ENCODE measurements at places on chromosomes 13 and 19.

DNA sequence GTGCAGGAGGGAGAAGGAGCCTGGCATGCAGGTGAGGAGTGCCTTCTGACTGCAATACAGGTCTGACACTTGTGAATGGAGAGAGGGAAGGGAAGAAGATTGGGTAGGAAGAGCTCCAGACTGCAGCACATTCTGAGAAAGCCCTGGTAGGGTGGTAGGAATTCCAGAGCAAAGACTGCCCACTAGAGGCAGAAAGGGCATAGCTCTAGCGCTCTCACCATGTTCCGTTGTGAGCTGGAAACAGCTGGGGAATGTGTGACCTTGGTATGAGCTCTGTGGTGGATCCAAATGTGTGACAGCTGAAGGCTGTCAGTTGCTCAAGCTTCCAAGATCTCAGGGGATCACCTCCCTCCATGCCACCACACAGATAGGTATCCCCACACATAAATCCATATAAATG lies 2.9 kb upstream of the MTUS2 start:
- no peak for DNase-seq

DNA sequence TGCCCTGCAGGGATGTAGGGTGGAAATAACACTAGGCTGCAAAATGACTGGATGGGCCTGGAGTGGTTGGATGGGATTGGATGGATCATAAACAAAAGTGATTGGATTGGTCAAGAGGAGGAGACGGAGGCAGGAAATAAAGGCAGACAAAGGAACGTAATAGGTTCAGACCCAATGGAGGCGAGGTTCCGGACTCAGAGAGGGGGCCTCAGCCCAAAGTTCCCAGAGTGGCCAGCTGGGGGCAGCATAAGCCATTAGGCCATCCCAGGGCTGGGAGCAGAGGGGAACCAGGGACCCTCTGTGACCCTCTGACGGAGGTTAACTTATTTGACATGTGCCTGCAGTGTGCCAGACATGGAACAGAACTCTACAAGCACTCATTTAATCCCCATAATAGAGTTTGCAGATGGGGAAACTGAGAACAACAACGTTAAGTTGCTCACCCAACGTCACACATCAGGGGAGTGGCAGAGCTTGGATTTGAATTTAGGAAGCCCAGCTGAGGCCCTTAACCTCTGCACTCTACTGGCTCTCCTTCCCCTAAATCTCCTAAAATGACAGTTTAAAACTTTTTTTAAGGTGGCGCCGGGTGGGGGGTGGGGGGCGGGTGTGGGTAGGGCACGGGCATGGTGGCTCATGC lies 15.3 kb upstream of the MAP1S start:
- DNase-seq: no peak

DNA sequence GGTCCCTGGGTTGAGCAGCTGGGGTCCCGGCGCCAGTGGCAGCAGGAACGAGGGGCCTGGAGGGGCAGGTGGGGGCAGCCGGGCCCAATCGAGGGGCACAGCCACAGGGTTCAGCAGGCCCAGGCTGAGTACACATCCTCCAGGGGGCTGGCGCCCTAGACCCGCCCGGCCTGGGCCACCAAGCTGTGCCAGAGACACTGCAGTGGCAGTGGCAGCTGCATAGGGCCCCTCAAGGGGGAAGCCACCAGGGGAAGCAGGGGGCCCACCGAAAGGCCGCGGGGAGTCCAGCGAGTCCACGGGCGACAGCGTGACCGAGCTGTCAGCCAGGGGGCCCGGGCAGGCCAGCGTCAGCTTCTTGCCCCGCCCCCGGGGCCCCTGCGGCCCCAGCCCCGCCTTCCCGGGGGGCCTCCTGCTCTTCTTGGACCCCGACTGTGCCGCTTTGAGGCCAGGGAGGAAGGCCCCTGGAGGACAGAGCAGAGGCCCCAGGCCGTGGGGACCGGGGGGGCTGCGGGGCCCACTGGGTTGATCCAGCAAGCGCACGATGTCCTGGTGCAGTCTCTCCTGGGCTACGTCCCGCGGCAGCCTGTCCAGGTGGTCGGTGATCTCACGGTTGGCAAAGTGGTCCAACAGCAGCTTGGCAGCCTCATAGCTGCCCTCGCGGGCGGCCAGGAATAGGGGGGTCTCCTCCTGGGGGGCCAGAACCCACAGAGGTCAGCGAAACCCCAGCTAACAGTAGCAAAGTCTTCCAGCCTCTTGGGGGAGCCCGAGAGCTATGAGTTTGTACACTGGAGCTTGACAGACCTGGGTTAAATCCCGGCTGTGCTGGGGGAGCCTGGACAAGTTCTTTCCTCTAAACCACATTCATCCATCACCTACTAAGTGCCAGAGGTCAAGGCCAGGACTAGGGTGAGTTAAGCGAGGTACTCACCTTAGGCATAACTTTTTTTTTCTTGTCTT lies 39.5 kb downstream of the NOTCH3 start:
- DNase-seq: no peak

DNA sequence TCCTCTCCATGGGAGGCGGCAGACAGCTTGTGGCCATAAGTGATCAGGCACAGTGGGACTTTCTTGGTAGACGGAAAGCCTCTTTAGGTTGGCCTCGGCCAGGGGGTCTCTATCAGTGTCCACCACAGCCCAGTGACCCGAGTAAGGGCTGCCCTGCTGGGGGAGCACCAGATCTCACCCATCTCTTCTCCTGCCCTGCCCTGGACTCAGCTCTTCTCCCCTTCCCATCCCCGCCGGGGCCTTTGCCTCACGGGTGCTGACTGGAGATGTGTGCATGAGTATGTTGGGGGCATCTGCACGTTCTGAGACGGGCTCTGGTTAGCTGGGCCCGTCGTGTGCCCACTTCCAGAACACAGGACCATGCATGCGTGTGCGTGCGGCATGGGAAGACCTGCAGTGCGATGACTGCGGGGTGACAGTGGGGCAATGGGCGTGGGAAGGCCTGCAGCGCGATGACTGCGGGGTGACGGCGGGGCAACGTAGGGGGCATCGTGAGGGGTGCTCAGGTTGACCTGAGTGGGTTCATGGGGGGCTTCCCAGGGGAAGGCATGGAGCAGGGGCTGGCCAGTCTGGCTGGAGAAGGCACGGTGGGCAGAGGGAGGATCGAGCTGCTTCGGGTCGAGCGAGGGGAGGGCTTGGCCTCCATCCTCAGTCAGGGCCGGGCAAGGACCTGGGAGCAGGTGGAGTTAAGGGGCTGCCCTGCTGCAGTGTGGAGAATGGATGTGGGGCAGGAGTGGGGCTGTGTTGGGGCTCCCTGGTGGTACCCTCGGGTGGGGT lies 15.9 kb downstream of the EPN1 start:
- no peak for DNase-seq

DNA sequence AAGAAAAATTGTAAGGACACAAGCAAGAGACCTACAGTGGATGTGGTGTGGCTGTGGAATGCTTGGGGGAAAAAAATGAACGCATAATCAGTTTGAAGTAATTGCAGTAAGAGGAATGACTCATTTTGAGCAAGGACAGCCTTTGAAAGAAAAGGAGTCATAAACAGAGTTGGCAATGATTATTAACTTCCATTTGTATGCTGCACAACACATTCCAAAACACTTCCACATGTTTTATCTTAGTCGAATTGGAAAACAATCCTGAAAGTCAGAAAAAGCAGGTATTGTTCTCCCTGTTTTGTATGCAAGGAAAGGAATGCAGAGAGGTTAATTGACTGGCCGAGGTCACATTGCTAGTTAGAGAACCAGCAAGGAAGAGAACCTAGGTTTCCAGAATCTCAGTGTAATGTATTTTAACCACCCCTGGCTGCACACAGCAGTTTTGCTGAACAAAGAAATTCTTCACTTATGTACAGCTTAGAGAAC lies 630.0 kb upstream of the MIR17HG start:
- DNase-seq: no peak

All from NCI-H1417 treated with DMSO at 0.1 percent for 48 hours (cell line).